Hematopoietic multipotent progenitor cell treated with erythropoietin and hydrocortisone succinate and interleukin-3 and kit ligand, for 4 days (in vitro differentiated cells): ENCODE measurements at places on chromosomes 16 and 17.

DNA sequence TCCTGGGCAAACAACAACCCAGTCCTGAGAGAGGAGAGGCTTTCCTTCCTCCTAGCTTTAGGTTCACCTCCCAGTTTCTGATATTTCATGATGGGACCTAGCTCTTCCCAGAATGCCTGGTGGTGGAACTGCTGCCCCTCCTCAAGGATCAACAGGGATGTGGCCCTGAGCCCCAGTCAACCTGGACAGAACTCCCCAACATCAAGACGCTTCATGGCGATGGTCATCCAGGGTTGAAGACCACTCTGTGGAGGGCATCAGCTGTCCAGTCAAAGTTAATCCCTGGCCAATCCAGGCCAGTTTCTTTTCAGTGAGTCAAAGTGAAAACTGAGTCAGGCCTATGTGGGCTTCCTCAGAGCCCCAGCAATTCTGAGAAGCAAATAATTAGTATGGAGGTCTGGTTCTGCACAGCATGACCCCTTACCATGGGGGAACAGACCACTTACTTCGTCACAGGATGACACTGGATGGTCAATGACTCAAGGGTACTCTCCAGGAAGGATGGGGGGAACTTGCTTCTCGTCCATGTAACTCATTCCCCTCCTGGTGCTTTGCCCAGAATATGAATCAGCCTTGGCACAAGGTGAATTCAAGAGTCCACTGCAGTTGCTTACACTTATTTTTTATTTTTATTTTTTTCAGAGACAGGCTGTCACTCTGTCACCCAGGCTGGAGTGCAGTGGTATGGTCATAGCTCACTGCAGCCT, 14.7 kb upstream of the XYLT2 start:
- DNase-seq = no peak

DNA sequence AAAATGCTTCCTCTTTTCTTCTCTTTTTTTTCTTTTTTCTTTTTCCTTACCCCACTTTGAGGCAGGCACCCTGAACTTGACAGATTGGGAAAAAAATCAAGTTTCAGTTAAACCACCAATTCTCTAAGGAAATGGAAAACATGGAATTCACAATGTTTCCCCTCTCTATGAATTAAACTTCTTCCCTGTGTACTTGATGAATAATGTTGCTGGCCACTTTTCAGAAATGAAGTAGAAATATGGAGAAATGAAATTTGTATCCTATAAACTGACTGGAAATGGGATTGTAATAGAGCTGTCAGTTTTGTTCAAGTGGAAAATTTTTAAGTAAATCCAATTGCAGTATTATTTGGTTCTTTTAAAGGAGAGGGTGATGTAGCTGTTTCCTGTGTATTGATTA, 129.8 kb downstream of the CLEC16A start:
- DNase-seq = no peak

- DNase-seq = no peak
These were observed 489.6 kb downstream of the MAF start for GRCh38 chr16:79110953-79111352.

GRCh38 chr16:10386517-10387100, 748 bp downstream of the ATF7IP2 start:
- DNase-seq = peak; percentile 67

DNA sequence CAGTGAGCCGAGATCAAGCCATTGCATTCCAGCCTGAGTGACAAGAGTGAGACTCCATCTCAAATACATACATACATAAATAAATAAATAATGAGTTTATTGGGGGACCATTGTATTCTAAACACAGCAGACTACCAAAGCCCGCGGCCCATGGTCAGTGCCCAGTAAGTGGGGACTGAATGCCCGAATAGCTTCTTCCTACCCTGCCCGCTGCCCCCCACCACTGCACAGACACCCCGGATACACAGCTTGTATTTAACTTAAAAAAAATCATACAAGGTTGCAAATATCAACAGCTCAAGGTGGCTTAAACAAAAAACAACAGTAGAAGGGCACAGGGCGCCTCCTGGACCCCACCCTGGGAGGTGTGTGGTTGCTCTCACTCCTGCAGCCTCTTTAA, 22.6 kb upstream of the TLK2 start:
- no peak for DNase-seq

- no peak for DNase-seq
These were observed 206.9 kb upstream of the C17orf78 start for GRCh38 chr17:37168731-37169353.

GRCh38 chr17:34579979-34580684, 750 bp downstream of the TMEM132E start:
- peak; percentile 19 for DNase-seq
